ENCODE measurements at places on chromosomes 7 and 10.

GRCh38 chr7:97430006-97430405, 301.9 kb upstream of the TAC1 start:
- DNase-seq = no peak

- DNase-seq = no peak
These were observed 153.4 kb downstream of the CUX1 start for GRCh38 chr7:101970801-101971200.

GRCh38 chr10:113430634-113431397, 122.0 kb upstream of the HABP2 start:
- DNase-seq = no peak

DNA sequence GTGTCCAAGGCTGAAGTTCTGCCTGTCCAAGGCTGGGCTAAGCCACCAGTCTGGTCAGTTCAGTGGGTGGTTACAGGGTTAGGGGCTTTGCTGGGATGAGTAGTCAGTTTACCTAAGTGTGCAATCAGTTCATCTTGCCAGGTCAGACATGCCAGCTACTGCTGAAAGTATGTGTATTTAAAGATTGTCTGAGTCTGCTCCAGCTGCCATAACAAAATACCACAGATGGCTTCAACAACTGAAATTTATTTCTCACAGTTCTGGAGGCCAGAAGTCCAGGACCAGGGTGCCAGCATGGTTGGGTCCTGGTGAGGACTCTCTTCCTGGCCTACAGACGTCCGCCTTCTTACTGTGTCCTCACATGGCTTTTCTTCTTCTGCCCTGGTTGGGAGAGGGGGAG, 52.4 kb upstream of the TNS3 start:
- no peak for DNase-seq

GRCh38 chr7:139914306-139915267, 85.5 kb downstream of the TBXAS1 start:
- DNase-seq = no peak

GRCh38 chr10:98391578-98391991, 23.4 kb downstream of the PYROXD2 start:
- DNase-seq = no peak

- DNase-seq = no peak
These were observed 11.6 kb upstream of the PPIF start for GRCh38 chr10:79335470-79336235.

Measured in T-helper 2 cell treated with Interferon-gamma antibody and Interleukin-4, amounts not matched to agents 5 μg/mL and 100 μg/mL, for 36 hours (primary cell).